Cortex of kidney (tissue), 1 donor: ENCODE measurements at places on chromosomes 6 and 20.

DNA sequence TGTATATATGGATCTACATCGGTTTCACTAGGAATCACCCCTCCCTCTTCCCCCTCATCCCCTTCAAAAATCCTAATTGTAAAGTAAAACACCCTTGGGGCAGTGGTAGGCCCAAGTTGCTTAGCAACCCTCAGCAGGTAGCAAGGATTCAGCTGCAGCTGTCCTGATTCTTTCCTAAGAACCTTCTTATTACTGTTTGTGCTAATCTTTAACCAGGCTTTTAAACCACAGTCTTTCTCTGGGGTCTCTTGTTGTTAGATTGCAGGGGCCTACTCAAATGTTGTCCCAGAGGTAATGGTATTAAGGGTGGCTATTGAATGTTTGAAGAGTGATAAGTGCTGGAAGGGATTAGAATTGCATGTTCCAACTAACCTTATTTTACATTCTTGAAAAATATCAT is 46.4 kb downstream of the PRL start:
- DNase-seq = no peak

GRCh38 chr6:46042355-46042999 is 26.8 kb upstream of the CLIC5 start:
- no peak for DNase-seq

GRCh38 chr6:11495565-11496145 is 41.9 kb upstream of the TMEM170B start:
- DNase-seq = no peak

DNA sequence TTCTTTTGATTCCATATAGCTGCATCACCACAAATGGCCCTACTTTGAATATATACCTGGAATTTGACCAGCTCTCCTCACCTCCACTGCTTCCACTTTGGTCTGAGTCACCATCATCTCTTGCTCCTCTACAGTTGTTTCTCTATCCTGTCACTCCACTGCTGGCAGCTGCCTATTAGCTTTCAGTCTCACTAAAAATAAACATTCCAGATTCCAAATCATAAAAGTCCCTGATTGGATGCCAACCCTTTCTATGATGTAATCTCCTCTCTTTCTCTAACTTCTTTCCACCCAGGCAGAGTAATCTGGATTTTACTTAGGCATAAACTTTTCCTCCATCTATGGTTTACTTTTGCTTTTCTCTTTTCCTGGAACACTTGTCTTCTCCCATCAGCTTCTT is 49.1 kb downstream of the RFPL4B start:
- DNase-seq = no peak

DNA sequence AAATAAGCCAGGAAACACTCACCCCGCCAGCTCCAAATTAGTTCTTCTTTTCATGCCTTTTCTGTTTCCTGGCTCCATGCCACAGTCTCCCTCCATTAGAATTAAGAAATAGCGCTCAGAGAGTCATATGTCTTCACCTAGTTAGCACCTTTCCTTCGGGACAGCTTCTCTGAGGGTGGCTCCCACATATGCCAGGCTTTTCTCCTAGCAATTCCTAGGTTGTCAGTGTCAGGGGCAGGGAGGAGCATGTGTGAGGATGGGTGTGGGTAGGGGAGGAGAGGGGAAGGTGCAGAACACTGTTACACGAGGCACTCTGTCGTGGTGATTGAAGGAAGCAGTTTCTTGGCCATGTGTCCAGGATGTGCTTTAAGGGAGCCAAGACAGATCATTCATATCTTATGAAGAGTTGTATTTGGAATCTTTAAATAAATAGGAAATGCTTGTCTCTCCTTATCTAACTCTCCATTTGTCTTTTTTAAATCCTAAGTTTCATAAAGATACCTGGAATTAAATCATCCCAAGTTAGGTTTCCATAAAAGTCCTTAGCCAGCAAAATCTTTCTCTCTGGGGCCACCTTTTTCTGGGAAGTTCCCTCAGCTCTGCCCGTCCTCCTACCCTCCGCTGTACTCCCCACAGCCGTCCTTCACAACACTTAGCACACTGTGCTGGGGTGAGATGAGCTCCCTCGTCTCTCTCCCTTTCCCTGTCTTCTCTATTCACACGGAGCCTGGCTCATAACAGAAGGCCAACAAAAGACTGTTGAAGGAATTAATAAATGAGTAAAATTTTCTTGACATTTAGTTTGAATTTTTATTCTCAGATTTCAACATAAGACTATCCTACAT is 361.0 kb downstream of the CD83 start:
- no peak for DNase-seq

GRCh38 chr6:133568970-133569889 is 319.7 kb upstream of the TCF21 start:
- no peak for DNase-seq

DNA sequence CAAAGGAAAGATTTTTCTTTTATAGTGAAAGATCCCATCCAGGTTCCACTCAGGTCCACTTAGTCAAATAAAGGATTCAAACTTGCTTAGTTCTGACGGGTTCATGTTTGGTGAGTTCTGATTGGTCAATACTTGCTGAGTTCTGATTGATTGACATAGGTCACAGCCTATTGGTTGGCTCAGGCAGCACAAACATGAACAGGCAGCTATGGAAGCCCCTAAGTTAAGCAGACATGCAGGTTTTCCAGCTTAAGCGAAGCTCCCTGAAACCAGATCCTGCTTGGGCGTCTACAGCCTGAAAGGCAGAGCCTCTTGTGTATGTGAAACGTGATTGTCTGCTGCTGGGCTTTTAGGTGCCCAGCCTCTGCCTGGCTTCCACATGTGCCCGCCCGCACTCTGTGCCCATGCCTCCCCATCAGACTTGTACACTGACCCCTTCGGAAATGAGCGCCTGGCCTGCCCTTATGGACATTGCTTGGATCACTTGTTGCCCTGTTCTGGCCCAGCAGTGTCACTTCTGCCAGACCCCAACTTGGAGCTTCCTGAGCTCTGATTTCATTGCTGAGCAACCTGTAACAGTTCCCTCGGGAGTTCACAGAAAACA is 45.4 kb upstream of the ECI2 start:
- no peak for DNase-seq

DNA sequence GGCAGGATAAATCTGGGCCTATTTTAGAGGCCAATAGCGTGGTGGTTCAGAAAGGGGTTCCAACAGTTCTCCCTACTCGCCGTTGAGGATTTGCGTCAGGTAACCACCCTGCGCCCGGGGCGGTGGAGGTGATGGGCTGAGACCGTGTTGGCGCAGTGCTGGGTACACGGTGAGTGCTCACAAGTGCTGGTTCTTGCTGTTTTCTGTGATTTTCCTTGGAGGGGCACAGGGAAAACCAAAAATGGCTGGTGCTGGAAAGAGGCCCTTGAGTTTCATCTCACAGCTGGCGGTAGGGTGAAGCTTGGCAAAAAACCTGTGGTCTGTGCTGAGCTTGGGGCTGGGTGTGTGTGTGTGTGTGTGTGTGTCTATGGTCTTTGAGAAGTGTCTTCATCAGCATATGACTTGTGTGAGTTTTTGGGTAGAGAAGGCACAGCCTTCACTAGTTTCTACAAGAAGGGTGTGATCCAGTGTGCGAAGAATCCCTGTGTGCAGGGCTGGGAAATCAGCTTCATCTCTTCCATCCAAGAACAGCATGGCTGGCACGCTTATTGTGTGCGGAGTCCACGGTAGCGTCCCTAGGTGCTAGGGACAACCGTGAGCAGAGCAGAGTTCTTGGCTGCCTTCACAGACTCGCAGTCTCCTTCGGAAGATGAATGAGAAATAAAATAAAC is 35.3 kb upstream of the SCRT2 start:
- DNase-seq = no peak

DNA sequence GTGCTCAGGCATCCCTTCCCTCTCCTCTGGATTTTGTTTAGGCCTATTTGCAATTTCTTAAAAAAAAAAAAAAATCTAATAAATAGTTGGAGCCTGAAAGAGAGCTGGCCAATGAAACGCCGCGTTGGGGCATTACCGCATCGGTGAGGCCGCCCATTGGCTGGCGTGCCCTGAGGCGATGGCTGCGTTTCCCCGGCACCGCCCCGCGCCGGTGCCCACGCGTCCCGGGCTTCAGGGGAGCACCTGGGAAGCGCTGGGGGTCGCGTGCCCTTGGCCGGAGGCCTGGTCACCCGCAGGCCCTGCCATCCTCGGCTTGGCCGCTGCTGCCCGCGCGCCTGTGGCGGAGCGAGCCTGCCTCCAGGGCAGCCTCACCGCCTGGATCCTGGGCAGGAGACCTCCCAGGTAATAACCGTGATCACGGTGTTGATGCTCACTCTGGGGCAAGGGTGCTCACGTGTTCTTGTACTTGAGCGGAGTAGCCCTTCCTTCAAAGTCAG is 155.4 kb downstream of the NRN1 start:
- no peak for DNase-seq

DNA sequence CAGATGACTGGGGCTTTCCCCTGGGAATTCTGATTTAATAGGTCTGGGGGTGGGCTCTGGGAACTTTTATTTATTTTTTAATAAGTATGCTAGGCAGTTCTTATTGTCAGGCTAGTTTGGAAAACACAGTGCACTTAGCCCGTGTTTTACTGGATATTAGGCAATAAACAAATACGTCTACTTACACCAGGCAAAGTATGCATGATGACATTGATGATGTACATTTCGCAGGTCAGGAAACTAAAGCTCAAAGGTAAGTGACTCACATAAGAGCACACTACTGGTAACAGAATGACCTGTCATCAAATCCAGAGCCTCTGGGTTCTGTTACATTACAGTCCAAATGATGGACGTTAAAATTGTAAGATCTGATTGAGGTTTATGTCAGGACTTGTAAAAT is 144.4 kb upstream of the EXOC2 start:
- no peak for DNase-seq

GRCh38 chr20:34190262-34190661 is 51.0 kb upstream of the ASIP start:
- DNase-seq = no peak

GRCh38 chr6:84137989-84138575 is 89.4 kb downstream of the CEP162 start:
- DNase-seq = no peak

GRCh38 chr6:56156643-56157042 is 90.7 kb downstream of the COL21A1 start:
- no peak for DNase-seq

GRCh38 chr6:10347561-10348327 is 67.1 kb downstream of the TFAP2A start:
- DNase-seq = no peak

DNA sequence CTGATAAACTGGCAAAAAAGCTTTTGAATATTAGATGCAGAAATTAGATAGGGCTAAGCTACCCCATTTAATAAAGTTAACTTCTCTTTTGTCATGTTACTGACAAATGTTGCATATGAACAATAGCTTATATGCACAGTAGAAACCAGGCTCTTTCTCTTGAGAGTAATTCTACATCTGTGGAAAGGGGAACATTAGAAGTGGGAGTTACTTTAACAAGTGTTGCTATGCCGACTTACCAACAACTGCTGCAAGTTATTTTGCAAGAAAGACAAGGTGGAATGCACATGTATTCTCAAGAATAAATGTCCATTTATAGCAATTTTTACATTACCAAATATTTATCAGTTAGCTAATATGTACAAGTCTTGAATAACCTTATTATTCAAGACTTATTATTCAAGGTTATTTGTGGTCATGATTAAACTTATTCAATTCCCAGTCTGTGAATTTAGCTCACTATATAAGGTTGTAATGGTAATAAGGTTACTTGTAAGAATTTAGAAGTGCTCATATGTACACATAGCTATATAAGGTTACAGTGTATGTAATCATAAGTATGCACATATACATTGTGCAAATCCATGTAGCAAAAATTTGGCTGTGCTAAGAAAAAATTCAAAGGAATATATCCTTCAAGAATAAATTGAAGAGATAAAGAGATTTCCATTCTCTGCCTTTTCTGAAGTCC is 38.3 kb downstream of the ADGRG6 start:
- DNase-seq = no peak
